Effector CD8-positive, alpha-beta T cell (primary cell): ENCODE measurements at places on chromosomes 2 and 18.

GRCh38 chr2:182208421-182208820 lies 218.4 kb downstream of the PDE1A start:
- no peak for DNase-seq

DNA sequence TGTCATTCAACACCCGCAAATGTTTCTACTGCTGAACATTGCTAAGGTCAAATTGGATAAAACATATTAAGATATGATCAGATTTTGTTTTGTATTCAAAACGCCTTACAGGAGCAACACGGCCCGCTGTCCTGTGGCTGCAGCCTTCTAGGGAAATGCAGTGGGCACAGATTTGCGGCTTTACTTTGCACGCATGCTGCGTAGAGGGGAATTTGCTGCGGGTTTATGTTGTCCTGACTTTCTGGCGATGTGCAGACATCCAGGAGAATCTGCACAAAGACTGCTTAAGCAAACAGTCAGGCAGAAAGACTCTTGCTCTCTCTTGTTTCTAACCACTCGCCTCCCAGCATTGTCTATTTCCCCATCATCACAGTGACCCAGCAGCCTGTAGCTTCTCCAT lies 88.3 kb downstream of the LRRC30 start:
- no peak for DNase-seq

GRCh38 chr18:58287353-58288274 lies 243.6 kb downstream of the NEDD4L start:
- no peak for DNase-seq

DNA sequence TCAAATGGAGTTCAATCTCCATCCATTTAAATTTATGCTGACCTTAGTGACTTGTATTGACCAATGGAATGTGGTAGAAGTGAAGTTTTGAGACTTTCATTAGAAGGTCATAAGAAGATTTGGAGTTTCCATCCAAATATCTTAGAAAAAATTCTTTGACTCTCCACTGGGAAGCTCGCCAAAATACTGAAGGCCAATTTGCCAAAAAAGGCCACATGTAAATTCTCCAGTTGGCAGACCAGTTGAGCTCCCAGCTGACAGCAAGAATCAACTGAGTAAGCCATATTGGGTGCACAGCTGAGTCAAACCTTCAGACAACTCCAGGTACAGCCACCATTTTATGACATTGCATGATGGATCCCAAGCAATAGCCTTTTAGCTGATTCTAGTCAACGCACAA lies 228.3 kb upstream of the SETBP1 start:
- DNase-seq = no peak

GRCh38 chr2:120736202-120736623 lies 545 bp downstream of the GLI2 start:
- no peak for DNase-seq

GRCh38 chr2:12167525-12168317 lies 421.3 kb downstream of the LPIN1 start:
- DNase-seq = no peak

- no peak for DNase-seq
Observed at GRCh38 chr2:47037678-47038077, 117.4 kb downstream of the STPG4 start.

DNA sequence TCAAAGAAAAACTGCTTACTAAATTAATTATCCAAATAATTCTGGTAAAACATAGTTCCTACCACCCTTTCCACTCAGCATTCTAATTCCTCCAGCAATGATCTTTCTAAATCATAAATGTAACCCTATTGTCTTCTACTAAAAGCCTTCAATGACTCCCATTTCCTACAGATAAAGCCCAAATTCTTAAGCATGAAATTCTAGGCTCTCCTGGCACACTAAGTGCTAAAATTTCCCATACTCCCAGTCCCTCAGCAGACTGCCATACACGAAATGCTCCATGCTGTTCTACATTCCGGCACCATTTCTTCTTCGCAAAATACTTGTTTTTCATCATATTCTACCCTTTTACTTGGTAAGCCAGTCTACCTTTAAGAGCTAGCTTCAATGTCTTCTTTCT lies 96.9 kb downstream of the CHN1 start:
- no peak for DNase-seq

DNA sequence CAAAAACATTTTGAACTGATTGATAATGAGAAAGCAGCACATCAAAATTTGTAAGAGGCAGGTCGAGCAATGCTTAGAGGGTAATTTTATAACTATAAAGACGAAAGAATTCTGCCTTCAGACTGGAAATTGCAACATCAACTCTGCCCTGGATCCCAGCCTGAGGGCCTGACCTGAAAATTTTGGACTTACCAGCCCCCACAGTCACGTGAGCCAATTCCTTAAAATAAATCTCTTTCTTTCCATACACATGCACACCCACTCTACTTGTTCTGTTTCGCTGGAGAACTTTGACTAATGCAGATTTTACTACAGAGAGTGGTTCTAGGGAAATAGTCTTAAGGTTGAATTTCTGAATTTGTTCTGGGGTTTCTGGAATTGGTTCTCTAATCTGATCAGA lies 14.6 kb upstream of the ACOXL start:
- DNase-seq = no peak

DNA sequence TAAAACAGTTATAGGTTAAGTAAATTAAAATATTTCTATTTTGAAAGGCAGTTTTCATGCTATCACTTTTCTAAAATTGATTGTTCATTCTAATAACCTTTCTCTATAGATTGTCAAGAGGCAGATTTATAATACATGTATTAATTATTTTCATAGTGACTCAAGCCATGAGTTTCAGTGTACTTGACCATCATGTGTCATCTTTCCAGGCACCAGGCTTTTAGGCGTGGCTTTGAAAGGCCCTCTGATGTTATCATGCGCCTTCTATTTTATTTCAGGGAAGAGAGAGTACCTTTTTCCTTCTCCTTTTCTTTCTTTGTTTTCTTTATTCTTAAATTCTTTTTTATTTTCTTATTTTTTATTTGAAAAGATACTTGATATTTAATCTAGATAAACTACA lies 128.3 kb upstream of the ETAA1 start:
- DNase-seq = no peak

DNA sequence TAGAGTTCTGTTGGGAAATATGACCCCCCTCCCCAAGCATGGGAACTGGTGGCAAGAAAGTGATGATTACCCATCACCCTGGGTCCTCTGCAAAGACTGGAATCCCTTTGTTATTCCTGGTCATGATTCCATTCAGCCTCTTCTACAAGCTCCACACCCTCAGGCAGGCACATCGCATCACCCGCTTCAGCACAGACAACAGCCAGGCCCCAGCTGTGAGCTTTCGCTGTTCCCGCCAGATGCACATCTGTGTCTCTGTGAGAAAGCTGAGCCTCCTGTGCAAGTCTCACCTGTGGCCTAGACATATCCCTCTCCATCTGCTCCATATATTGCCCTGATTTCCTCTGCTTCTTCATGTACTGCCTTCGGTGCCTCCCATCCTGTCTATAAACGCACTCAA lies 368.0 kb upstream of the RAB6C start:
- no peak for DNase-seq
